ENCODE measurements at places on chromosomes 13 and 19.
A peak's percentile ranks its signal among the peaks of the same experiment; 100 is the strongest.

GRCh38 chr13:71862459-71862943 is 4.5 kb downstream of the DACH1 start:
- DNase-seq: no peak

DNA sequence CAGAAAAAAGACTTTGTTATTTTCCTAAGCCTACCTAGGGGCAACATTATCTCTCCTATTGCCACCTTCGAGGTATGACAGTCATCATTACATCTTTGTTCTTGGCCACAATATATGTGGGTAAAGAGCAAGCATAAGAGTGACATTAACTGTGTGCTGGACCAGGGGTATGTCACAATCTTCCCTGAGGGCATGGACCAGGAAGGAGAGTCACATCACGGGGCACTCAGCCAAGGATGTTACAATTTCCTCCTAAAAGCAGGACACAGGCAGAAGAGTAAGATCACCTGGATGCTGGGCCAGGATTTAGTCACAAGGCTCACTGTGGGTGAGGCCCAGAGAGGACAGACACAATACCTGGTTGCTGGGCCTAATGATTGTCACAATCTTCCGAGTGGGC is 53.0 kb upstream of the ZNF728 start:
- no peak for DNase-seq

DNA sequence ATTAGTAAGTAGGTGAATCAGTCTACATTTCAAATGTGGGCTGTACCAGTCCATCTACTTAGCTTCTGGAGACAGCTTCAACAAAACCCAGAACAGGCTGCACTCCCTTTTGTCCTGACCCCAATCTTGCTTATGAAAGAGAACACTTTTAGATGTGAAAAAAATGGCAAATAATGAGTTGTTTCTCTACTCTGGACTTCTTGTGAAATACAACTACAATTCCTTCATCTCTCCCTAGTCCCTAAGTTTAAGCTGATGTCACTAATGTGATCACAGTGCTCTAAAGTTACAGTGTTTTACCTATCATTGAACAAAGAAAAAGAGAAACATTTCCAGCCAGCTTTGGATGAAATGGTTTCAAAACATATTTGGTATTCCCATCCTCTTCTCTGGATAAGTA is 183.9 kb downstream of the LHFPL6 start:
- DNase-seq: no peak

DNA sequence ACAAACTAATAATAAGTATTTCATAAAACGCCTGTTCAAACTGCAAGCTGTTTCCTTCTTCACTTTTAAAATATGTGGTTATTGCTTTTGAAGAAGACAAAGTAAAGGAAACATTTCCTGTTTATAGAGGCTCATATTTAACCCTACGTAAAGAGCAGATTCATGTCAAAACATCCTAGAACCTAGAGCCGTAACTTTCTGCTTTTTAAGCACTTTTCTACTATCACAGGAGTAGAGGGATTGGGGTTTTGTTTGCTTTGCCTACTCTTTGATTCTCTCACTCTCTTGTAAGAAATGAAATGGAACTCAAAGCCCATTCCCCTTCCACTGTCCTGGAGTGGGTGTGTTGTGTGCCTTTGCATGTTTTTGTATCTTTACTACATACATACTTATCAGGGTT is 54.0 kb upstream of the GPR183 start:
- no peak for DNase-seq

DNA sequence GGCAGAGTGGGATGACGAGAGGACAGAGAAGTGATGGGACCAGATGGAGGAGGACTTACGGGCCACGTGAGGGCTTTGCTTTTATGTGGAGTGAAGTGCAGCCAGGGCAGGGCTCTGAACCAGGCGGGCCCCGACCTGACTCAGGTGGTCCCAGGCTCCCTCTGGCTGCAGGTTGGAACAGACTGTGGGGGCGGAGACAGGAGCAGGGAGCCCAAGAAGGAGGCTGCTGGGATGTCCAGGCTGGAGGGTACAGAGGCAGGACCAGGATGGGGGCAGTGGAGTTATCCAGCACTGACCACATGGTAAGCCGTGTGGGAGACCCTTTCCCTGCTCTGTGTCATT is 2.1 kb downstream of the FXYD5 start:
- no peak for DNase-seq

GRCh38 chr19:41354343-41354953 is 726 bp upstream of the TGFB1 start:
- no peak for DNase-seq

GRCh38 chr19:55441319-55441691 is 1.8 kb downstream of the SHISA7 start:
- peak; percentile 39 for DNase-seq

GRCh38 chr19:17999684-18000479 is 8.1 kb upstream of the ARRDC2 start:
- DNase-seq: no peak
